T-helper 9 cell (primary cell): ENCODE measurements at places on chromosomes 3 and 15.

- no peak for DNase-seq
Measured at GRCh38 chr3:129936757-129937156, 37.8 kb upstream of the TRH start.

- DNase-seq: no peak
Measured at GRCh38 chr3:40306336-40306735, 3.2 kb upstream of the EIF1B start.

- DNase-seq: no peak
Measured at GRCh38 chr3:62758296-62759066, 116.7 kb downstream of the CADPS start.

GRCh38 chr15:64105113-64105704 lies 9.4 kb downstream of the SNX1 start:
- no peak for DNase-seq

DNA sequence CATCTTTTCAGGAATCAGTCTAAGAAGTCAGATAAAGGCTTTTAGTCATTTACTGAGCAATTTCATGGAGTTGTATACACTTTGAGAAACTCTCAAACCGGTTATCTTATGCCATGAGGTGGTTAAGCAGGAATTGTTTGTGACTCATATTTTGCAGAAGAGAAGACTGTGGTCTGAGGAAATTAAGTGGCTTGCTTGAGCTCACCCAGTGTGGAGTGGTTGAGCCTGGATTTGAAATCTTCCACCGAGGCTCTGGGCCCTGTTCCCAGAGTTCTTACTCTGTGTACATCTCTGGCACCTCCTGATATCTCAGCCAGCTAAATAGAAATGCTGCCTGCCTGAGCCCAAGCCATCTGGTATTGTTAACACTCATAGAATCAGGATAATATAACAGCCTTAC lies 37.8 kb upstream of the BCL6 start:
- no peak for DNase-seq

GRCh38 chr15:101355678-101356464 lies 60.8 kb upstream of the SNRPA1 start:
- DNase-seq: no peak

DNA sequence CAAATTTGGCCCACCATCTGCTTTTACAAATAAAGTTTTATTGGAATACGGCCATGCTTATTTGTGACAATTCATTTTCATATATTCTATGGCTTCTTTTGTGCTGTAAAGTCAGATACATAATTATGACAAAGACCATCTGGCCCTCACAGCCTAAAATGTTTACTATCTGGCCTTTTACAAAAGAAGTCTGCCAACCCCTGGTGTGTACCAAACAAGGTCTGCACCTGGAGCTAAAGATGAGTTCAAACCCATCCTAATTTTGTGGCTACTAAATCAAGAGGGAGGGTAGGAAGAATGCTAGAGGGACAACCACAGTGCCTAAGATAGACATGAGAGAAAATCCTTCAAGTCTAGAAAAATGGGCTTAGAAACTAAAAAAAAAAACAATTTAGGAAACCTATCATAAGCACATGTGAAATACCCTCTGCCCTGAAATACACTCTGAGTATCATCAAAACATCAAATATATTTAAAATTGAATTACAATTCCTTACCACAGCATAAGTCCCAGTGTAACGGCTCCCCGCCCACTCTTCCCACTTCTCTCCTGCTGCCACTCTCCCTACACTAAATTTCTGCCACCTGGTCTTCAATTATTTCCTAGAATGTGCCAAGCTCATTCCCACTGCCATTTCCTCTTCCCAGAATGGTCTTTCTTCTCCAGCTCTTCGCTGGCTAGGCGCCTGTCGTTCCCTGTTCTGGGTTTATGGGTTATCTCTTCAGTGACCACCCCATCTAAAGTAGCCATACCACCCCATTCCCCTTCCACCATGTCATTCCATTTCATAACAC lies 950.7 kb upstream of the CFAP20DC start:
- DNase-seq: no peak

- DNase-seq: no peak
Measured at GRCh38 chr3:124883766-124884473, 3.2 kb downstream of the ITGB5 start.

- DNase-seq: no peak
Measured at GRCh38 chr3:56469141-56469540, 874 bp upstream of the ERC2 start.

- DNase-seq: no peak
Measured at GRCh38 chr3:3699816-3700633, 99.2 kb upstream of the LRRN1 start.

DNA sequence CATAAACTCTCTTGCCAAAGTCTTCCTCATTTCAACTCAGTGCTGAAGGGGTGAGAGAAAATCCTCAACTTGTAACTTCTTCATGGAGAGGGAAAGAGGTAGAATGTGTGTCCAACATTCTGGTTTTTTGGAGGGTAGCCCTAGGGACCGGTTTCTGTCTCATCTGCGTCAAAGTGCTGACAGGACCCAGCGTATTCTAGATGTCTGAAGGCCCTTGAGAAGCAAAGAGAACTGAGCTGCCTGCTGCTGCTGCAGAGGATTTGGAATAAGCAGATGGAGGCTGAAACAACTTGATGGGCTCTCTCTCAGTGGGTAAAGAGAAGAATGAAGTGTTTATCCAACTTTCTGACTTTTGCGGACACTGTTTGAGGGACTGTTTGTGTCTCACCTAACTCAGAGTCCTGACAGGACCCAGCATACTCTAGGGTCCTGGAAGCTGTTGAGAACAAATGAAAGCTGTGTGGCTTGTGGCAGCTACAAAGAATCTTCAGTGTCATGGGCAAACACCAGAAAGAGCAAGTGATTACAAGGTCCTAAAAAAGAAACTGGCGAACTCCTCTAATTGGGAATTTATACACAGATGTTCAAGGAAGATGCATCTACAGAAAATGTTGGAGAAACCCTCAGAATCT lies 174.4 kb downstream of the SI start:
- DNase-seq: no peak

- no peak for DNase-seq
Measured at GRCh38 chr3:15300323-15301078, 31.9 kb downstream of the SH3BP5 start.

DNA sequence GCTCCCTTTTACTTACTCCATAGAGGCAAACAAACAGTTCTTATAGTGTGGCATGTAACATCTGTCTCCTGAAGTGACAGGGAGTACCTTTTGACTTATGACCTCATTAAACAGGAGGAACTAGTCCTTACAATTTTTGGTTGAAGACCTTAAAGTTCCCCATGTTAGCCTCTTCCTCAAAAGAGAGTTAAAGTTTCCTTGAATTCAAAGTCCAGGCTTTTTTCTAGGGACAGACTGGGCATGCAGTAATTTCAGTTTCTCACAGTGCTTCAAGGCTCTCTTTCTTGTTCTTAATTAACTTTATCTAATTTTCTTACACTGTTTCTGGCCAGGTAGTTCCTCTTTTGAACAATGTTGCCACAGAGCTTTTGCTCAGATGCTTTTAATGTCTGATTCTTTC lies 12.1 kb downstream of the GOLM2 start:
- DNase-seq: no peak

- DNase-seq: no peak
Measured at GRCh38 chr15:31605467-31605931, 278.9 kb downstream of the KLF13 start.

DNA sequence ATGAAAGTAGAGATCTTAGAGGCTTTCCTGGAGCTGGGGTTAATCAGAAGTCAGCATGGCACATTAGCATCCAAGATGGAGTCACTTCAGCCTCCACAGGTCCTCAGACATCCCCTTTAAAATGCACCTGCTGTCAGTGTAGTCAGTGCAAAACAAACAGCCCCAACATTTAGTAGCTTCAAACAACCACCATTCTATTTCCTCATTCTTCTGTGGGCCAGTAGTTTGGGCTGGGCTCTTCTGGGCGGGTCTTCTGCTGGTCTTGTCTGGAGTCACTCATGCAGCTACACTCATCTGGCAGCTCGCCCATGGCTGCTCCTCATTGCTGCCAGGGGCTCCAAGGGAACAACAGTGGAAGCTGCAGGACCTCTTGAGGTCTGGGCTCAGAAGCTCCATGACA lies 99.9 kb downstream of the TLE3 start:
- DNase-seq: no peak

GRCh38 chr15:100256101-100256969 lies 85.4 kb downstream of the ADAMTS17 start:
- no peak for DNase-seq
